Activated CD4-positive, alpha-beta T cell treated with anti-CD3 and anti-CD28 coated beads for 48 hours (primary cell): ENCODE measurements at places on chromosomes 3 and 15.

DNA sequence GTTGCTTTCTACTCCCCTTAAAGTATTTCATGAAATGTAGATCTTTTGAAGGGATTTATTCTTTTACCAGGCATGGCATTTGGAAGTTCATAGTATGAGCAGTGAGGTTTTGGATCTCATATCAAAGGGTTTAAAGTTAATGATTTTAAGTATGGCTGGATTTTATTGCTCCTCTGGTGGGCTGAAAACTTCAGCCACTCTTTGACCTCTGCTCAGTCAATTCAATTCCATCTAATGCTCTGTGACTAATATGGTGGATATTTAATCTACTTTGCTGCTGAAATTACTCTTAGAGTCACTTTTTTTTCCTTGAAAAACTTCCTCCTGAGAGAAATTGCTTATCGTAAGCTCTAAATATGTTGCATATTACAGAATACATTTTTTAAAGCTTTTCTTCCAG lies 218.6 kb downstream of the NR2F2 start:
- no peak for DNase-seq

- no peak for DNase-seq
These were observed 1.9 kb downstream of the DNAJA4 start for GRCh38 chr15:78266229-78266628.

GRCh38 chr3:113532698-113533533 lies 561 bp downstream of the SIDT1 start:
- peak; percentile 56 for DNase-seq

DNA sequence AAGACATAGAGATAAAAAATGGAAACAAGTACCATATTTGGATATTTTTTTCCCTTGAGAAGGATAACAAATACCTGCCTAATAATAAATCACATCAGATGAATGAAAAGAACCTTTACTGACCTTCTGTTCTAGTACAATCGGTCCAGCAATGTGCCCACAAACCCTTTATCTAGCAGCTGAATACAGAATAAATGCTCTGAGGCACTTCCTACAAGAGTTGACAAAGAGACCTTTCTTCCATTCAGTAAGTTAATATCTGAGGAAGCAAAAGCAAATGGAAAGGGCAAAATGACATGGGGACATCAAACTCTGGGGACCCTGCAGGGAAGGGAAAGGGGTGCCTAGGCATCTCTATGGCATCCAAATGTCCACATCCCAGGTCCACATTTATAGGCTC lies 115.8 kb downstream of the NEK10 start:
- no peak for DNase-seq

- no peak for DNase-seq
These were observed 427.2 kb upstream of the CBLB start for GRCh38 chr3:106296062-106296461.

DNA sequence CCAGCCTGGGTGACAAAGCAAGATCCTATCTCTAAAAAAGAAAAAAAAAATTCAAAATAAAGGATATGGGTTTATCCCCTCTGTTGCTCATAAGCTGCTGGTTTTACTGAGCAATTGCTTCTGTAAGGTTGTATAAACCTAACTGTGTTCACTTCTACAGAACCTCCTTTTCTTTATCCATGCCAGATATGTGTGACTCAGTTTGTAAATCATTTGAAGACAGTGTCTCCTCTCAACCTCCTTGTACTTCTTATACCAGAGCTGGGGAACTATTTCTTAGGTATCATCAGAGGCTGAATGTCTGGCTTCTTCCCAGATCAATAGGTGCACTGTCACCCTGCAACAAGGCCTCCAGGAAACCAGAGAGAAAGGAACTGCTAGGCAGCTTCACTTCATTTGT lies 273.8 kb downstream of the CD47 start:
- DNase-seq: no peak

DNA sequence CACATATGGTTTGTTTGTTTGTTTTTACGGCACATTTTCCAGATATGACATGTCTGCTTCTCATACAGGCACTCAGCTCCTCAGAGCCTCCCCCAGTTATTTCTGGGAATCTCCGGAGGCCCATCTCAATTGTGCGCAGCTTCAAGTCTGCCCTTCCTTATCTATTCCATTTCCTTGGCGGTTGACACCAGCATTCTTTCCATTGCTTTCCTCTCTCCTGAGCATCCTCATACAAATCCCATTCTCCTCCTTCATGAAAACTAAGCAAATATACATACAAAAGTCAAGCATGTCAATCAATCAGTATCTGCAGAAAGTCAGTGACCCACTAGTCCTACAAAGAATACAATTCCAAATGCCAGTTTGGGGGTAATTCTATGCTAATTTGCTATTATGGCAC lies 166.7 kb downstream of the SQOR start:
- no peak for DNase-seq

DNA sequence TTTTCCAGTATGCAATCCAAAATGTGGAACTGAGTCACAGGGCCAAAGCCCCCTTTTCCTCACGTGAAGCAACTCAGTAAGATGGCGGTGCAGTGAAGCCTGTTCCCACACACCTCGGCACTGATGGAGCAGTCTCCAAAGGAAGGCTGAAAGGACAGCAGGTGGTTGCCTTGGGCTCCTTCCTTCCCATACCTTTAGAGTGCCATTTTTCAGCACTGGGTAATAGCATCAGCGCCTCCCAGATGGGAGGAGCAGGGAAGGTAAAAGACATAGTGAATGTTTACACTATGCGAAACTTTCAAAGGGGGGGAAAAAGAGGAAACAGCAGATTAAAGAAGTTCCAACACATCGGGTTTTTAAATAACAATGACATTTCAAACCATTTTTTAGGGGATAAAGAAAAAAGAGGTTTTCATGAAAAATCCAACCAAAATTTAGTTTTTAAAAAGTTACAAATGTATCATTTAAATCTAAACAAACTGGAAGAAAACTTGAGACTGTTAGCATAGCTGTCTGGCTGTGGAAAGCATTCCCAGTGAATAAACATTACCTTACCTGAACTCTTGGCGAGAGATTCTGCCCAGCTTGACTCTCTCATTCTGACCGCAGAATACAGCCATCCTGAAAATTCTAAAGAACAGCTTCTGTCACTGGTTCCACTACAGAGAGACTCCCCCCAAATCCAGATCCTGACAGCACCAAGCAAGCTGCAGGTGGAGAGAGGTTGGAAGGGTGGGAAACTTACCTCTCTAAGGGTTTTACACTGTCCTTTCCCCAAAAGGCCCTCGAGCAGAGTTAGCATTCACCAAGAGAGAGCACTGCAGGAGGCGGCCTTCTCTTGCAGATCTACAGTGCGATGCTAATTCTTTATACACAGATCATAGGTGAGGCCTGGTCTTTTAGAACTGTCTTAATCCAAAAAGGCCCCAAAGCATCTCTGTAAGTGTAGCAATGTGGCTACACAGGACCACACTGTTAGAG lies 32.6 kb downstream of the ABCC5 start:
- DNase-seq: no peak

GRCh38 chr3:14874784-14875183 lies 56.0 kb downstream of the FGD5 start:
- no peak for DNase-seq

GRCh38 chr3:117201901-117202774 lies 492.6 kb downstream of the TUSC7 start:
- no peak for DNase-seq

DNA sequence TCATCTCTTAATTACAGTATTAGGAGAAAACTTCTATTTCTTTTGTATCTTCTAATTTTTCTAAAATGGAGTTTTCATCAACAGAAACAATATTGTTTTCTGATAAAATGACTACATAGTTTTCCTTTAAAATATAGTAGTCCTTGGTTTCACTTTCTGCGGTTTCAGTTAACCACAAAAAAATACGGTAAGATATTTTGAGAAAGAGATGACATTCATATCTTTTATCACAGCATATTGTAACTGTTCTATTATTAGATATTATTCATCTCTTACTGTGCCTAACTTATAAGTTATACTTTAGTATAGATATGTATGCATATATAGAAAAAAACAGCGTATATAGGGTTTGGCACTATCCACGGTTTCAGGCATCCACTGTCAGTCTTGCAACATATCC lies 2.3 kb downstream of the B4GALT4 start:
- DNase-seq: no peak

- DNase-seq: peak; percentile 20
These were observed 306.2 kb upstream of the DPPA4 start for GRCh38 chr3:109643590-109643989.

GRCh38 chr3:115903843-115904242 lies 280.5 kb downstream of the GAP43 start:
- DNase-seq: no peak

DNA sequence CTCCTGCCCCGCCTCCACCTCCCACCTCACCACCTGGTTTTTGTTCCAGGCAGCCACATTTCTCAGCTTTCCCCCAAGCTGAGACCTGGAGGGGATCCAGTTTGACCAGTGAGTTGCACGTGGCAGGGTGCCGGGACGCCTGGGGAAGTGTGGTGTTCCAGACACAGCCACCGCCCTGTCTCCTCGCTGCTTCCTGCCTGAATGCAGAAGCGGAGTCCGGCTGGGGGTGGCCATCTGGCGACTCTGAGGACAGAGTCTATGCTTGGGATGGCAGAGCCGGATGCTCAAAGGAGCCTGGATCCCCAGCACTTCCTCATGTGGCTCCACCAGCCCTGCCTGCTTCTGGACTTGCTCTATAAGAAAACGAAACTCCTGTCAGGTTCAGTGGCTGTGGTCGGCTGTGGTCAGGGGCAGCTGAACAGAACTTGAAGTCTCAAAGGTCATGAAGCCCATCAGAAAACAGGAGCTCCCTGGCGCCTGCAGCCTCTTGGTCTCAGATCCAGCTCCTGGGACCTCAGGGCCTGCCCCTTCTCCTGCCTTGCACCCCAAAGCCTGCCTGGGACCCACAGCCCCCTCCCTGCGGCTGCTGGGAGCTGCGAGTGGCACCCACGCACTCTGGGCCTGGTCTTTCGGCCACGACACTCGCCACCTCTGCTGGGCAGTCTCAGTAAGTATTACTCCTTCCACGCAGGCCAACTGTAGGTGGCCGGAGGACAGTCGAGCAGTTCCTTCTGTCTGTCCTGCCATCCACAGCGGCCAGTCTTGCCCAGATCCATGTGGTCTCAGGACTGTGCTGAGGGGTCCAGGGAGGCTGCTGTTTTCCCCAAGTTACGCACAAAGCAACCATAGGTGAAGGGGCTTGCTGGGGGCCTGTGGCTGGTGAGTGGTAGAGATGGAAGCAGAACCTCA lies 112.8 kb upstream of the MEF2A start:
- no peak for DNase-seq

- no peak for DNase-seq
These were observed 9.8 kb upstream of the ANKDD1A start for GRCh38 chr15:64901914-64902313.

DNA sequence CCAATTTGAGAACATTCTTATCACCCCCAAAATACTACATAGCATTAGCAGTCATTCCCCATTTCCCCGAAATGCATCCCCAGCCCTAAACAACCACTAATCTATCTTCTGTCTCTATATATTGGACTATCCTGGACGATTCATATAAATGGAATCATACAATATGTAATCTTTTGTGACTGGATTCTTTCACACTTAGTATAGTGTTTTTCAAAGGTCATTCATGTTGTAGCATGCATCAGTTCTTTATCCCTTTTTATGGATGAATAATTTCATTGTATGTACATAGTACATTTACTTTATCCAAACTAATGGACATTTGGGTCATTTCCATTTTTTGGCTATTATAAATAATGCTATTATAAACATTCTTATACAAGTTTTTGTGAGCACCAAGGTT lies 27.5 kb upstream of the EIF1B start:
- DNase-seq: no peak

- no peak for DNase-seq
These were observed 49.4 kb upstream of the FMN1 start for GRCh38 chr15:33243869-33244268.

DNA sequence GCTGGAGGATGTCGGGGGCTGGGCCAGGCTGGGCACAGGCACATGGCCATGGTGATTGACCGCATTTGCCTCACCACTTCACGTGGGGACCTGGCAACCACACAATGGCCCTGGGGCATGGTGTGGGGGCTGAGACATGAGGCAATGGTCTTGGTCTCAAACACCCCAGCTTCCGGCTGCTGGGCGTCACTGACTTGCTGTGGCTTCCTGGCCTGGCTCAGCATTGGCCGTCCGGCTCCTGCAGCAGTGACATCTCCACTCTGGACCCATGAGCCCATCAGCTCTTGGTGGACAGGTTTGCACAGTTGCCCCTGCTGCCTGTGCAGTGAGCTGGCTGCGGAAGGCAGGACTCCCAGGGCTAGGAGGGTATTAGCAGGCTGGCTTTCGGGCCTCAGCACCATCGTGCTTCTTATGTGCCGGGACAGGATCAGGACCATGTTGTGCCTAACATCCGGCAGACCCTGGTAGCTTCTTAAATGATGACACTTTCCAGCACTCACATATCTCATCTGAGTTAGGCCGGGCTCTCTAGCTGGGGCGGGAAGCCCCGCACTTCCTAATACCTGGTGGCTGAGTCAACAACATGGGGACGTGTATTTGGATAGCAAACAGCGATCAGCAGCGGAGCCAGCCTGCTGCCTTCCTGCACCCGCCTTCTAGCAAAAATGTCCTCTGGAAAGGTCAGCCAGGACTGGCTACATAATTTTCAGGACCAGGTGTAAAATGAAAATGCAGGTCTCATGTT lies 34.1 kb downstream of the ZNF710 start:
- no peak for DNase-seq

DNA sequence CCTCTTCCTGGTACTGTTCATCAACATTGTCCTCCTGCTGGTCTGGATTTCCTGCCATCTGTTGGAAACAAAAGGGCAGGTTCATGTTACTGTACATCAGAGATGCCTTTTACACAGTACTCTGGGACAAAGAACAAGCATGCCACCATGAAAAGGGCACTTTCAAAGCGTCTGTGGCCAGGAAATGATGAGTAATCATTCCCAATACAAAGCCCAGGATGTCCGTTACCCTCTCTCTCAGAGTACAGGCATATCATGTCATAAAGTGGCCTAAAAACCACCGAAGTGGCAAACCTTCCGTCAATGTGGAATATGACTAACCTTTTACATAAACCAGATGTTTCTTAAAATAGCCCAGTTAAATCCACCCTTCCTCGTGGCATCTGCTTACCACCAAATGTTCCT lies 71.2 kb downstream of the GOLIM4 start:
- DNase-seq: peak; percentile 23

DNA sequence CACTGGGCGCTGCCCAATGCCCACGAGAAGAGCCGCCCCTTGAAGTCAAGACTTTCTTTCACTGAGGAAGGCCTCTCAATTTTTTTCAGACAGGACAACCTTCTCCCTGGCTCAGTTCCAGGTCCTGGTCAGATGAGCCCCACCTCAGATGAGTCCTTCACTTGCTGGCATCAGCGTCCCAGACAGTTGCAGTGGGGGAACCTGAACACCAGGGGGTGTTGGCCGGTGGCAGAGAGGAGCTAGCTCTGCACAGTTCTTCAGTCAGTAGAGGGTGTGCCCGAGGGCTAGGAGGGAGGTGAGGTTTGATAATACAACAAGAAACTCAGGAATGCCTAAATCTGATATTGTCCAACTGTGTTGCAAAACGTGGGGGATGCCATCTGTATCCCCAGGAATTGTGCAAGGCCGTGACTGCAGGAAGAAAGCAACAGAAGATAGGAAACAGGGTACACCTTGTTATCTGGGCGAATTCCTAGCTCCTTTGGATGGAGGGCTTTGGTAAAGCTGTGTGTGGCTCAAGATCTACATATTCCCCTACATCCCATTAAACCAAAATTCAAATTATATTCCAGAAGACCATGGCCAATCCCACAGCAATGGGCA lies 34.3 kb downstream of the CCR3 start:
- DNase-seq: peak; percentile 85

- no peak for DNase-seq
These were observed 5.9 kb downstream of the CHD2 start for GRCh38 chr15:92906020-92906419.
